ENCODE measurements at places on chromosomes 6 and 20.
A peak's percentile ranks its signal among the peaks of the same experiment; 100 is the strongest.

- no peak for DNase-seq
Observed at GRCh38 chr6:157665180-157665579, 157.9 kb upstream of the SNX9 start.

DNA sequence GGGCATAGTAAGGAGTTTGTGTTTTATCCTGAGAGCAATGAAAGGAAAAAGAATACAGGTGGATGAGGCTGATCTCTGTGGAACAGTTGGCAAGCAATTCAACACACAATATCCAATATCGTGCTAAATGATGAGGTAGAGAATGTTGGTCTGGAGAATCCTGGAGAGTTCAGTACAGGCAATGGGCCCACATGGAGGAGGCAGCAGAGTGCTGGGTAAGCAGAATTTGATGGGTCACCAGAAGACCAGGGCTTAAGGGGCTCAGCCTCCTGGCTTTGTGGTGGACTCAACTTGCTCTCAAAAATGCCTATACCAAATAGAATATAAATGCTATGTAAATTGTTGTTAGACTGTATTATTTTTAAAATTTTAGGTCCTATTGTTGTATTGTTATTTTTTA is 271.5 kb upstream of the JARID2 start:
- DNase-seq = no peak

DNA sequence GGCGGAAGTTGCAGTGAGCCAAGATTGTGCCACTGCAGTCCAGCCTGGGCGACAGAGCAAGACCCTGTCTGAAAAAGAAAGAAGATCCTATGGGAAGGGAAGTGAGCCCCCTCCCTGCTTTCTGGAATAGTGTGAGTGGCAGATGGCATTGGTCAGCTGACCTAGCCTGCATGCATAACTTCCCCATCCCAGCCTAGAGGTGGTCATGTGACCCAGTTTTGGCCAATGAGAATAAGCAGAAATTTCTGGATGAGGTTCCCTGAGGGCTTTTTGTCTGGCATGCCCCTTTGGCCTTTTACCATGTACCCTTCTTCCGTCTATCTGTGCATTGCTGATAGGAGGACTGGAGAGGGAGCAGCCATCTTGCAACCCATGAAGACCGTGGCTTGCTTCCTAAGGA is 269.3 kb downstream of the NRN1 start:
- DNase-seq = no peak

DNA sequence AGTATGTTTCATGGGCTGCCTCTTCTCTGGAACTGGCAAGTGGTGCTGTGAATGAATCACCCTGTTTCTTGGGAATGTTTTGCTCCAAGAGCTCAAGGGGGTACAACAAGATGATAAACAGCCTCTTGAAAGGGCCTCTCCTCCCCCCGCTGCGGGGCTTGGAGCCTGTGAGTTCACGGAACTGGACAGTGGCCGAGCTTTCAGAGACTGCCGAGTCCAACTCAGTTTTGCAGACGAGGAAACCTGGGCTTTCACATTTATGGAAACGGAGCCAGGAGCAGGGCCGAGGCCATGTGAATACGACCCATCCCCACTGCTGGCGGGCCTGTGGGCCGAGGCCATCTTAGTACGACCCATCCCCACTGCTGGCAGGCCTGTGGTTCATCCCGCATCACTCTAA is 18.2 kb upstream of the SRC start:
- no peak for DNase-seq

DNA sequence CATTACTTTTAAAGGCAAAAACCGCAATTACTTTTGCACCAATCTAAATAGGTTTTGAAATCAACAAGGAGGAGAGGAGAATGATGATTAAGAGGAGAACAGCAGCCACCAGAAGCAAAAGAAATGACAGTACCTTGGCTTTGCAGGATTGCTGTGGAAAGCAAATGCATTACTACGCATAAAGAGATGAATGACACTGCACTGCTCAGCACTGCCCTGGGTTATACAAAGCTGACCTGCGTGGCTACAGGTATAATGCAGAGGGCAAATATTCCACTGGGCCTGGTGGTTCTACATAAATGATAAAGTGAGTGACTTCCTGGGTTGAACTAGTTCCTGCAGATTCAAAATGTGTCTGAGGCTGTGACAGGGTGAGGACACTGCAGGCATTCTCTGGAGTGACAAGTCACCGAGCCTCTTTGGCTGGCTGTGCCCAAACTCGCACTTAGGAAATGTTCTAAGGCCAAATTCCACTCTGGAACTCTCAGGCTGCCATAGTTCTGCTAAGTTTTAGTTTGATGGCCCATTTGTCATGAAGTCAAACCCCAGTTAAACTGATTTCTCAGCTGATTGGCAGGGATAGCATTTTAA is 78.6 kb downstream of the INSM1 start:
- no peak for DNase-seq

DNA sequence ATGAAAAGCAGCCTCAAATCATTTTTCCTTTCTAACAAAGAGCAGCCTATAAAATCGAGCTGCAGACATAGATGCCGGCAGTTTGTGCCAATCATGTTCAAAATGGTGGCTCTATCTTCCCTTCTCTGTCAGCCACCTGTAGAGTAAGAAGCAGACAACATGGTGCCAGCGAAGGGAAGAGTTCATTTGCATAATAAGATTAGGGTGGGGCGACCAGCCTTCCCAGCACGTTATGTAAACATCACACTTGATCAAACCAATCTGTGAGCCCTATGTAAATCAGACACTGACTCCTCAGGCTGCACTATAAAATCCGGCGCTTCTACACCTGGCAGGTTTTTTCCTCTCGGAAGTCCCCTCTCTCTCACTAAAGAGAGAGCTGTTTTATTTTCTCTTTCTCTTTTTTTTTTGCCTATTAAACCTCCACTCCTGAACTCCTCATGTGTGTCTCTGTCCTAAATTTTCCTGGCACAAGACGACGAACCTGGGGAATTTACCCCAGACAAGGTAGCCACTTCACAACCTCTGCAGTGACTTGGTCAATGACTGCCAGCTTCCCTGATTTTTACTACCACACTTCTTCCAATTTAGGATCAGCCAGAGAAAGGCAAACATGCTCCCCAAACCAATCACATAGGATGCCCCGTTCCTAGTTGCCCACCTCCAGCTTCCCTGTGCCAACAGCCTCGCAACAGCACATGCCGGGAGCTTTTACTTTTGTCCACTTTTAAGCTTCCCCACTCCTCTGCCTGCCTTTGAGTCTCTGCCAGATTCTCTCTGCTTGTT is 12.9 kb downstream of the TPMT start:
- no peak for DNase-seq

DNA sequence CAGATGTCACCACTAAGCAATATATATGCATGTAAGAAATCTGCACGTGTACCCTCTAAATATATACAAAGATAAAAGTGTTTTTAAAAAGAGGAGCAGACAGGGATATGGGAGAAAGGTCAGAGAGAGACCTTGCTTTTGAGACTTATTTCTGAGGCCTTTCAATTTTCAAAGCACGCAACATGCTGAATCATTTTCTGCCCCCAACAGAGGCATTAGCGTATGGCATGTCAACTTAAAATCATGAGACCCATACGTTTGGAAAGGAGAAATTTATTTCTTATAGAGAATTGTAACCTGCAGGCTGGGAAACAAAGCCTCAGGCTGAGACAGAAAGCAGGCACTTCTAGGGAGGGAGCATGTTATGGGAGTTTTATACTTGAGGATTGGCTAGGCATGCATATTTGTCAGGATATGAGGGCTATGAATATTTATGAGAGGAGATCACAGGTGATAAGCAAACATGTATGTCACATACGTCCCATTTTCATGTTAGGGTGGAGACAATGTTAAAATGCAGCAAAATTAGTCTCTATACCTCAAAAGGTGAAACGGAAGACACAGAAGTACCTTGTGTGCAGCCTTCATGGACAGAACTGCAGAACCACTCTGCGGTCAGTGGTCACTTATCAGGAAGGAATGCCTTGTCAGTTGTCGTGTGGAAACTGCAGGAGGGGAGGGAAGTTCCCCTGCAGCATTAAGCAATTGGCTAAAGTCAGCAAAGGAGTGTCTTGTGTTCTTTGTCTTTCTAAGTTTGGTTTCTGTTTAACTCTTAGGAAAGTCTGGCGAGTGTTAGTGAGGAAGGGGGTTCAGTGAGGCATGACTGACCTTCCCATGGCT is 6.3 kb upstream of the GABRR2 start:
- DNase-seq = no peak

GRCh38 chr6:84645563-84646266 is 118.7 kb downstream of the TBX18 start:
- DNase-seq = no peak

GRCh38 chr6:153012856-153013255 is 10.3 kb upstream of the MTRF1L start:
- DNase-seq = no peak

- no peak for DNase-seq
Observed at GRCh38 chr20:44071526-44072111, 115.4 kb downstream of the JPH2 start.

- no peak for DNase-seq
Observed at GRCh38 chr20:62752671-62753501, 43.4 kb upstream of the MRGBP start.

- DNase-seq = no peak
Observed at GRCh38 chr6:44049989-44050871, 77.0 kb downstream of the MRPL14 start.

DNA sequence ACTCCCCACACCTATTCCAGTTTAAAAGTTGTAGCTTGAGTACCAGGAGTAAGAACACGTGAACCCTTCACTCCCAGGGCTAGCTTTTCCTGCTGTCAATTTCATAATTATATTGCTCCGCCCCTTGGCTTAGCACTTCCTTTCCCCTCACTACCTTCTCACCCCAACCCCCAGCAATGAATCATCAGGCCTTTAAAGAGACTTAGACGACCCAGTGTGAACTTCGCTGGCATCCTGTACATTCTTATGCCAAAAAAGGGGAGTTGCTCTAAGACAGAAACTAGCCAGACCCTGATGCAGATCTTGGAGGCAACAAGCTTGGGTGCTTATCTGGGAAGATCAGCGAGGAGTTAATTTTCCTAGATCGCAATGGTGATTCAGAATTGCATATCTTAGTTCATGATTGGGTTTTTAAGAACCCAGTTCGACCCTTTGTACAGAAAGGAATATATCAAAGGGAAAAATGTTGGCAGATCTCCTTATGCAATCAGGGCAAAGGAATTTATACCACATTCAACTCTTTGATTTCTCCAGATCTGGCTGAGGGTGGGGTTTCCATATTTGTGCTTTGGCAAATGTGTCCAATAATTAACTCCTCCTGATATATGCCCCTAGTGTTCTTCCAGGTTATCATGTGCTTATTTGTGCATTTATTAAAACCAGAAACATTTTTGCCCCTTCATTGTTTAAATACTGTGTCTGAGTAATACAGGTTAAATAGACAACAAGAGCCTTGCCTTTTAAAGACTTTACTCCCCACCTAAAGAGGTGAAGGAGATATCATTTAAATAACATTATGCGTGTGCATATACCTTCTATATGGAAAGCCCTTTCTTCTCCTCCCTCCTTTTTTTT is 8.1 kb upstream of the ATXN1 start:
- DNase-seq = no peak

- no peak for DNase-seq
Observed at GRCh38 chr6:110295451-110296165, 62.5 kb downstream of the METTL24 start.

GRCh38 chr6:162289972-162290371 is 437.6 kb downstream of the PRKN start:
- DNase-seq = no peak

- DNase-seq = no peak
Observed at GRCh38 chr6:56607111-56607752, 35.5 kb downstream of the DST start.

- no peak for DNase-seq
Observed at GRCh38 chr6:38804358-38804757, 89.2 kb downstream of the DNAH8 start.

DNA sequence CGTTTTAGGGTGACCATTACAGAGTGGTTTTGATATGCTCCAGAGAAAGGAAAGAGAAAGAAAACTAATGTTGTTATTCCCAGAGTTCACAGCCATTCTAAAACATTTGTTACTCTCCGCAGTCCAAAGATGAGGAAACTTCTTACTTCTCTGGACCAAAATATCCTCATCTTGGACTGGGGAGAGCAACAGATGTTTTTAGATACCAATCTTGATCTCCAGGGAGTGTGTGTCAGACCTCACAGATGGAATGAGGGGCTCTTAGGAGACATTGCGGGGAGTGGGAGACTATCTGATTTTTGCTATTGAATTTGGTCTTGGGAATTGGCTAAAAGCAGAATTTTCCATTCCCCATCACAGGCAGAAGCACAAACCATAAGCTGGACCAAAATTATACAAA is 110.8 kb downstream of the TNFAIP3 start:
- DNase-seq = no peak

DNA sequence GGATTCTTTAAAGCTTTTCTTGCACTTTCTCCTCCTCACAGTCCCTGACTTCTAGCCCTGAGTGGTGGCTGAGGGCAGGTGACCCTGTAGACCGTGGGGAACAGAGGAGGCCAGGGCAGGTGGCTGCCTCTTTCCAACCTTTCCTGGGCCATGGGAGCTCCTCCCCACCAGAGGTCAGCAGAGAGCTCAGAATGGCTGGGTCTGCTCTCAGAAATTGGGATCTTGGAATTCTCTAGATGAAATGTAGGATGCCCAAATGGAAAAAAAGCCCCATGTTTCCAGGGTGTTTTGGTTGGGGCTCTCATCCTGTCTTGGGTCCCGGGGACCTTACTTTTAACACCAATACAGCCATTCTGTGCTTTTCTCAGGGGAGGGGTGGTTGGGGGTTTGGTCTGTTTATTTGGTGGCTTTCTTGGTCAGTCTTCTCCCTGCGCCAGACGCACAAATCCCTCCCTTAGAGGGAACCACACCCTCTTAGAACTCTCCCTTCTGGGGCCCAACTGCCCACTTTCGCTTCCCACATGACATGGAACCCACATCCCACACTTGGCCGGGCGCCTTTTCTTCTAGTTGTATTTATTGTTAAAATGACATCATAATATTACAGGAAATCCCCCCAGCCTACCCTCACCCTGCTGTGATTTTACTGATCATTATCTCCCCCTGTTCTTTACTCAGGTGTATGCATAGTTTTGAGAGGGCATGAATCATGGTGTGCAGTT is 17.9 kb downstream of the GNAS start:
- peak; percentile 82 for DNase-seq

- DNase-seq = no peak
Observed at GRCh38 chr20:1911536-1911935, 16.3 kb downstream of the SIRPA start.
